Nucleus accumbens (tissue), 56 donors: ENCODE measurements at places on chromosomes 16 and 17.

GRCh38 chr17:40602445-40603443, 37.5 kb upstream of the CCR7 start:
- no peak for DNase-seq

DNA sequence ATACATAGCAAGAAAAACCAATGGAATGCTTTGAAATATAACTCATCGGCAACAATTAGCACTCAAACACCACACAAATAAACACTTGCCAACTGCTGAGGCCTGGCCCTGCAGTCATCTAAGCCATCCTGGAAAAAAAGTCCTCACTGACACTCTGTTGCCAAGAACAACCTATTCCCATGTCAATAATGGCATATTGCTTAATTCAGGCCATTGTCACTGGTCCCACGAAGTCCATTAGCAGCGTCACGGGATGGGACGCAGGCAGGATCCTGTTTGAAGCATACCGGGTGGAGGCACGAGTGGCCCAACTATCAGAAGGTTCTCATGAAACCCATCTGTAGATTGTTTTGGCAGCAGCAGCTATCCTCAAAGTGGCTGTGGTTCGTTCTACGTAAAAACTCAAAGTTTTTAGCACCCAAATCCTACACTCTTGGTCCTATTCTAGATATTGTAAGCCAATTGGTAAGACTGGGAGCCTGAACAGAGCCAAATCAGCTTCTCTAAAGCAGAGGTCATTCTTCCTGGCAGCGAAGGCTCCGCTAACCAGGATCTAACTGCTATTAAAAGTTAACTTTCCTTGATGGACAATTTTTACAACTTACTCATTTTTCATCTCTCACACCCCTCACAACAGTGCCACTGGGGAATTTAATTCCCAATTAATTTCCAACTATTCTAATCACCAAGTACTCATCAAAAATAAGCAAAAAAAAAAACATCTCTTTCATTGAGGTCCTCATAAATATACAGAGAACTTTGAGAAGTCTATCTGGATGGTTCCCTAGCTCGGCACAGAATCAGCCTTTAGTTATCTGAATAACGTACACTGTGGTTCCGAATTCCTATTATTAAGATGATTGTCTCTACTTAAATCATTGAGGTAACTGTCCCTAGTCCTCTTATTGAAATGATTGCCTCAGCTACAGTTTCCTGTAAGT, 91.5 kb downstream of the ZFHX3 start:
- DNase-seq = no peak

DNA sequence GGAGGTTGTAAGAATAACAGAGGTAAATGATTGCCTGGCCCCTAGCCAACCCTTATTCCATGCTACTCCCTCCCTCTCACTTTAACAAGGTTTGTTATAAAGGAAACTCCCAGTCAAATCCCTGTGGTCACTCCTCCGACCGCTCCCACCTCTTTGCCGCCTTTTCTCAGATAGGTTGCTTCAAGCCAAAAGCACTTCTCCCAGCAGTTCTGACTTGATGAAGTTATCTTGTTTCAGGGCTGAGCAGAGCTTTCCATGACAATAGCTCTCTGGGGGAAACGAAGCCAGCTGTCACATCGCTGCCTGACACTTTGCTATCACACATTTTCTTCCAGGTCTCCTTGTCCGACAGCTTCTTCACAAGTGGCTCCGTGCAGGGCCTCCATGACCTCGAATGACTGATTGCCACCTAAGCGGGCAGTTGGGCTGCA, 278.6 kb downstream of the HAPSTR1 start:
- DNase-seq = no peak

DNA sequence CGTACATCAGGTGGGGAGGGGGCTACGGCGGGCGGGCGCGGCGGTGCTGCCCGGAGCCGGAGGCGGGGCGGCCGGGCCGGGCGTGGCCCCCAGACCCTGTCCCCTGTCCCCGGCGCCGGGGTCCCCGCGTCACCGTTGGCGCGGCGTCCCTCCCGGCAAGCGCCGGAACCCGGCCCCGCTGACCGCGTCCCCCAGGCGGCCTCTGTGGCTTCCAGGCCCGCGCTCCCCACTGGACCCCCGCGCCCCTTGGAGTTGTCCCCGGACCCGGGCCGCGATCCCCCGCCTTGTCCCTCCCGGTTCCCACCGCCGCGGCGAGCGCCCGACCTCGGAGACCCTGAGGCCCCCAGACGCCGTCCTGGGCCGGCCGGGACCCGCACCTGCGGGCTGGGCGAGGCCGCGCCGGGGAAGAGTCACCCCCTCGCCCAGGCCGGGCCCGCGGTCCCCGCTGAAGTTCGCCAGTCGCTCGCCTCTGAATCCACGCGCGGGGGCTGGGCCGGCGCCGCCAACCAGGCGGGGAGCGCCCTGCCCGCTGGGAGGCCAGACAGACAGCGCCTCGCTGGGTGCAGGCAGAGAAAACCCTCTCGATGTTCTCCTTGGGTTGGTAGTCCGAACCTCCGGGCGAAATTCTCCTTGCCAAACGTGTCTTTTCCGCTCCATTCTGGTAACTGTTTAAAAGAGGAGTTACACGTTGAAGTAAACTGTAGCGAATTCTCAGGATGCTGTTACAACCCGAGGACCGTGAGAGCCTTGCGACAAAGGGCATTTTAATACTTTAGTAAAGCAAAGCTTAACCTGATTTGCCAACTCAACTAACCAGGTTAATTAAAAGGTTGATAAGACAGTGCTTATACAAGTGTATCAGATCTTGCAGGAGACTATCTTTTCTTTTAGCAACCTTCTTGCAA, 761 bp downstream of the GAN start:
- peak; percentile 11 for DNase-seq

DNA sequence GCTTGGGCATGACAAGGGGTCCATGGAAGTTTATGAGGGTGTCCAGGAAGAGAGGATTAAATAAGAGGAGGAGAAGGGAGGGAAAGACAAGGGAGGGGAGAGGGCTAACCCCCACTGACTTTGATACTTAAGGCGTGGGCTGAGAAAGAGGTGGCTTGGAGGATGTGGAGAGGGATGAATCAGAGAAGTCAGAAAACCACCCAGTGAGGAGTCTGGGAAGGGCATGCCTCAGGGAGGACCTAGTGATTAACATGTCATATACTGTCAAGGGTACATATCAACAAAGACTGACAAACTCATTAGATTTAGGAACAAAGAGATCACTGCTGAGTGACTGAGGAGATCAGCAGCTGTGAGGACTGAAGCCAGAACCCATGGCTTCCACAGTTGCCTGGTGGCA, 145.4 kb downstream of the IRX5 start:
- no peak for DNase-seq

- no peak for DNase-seq
These were observed 30.4 kb upstream of the CRISPLD2 start for GRCh38 chr16:84789431-84789830.

GRCh38 chr16:68283346-68283745, 19.0 kb downstream of the SLC7A6 start:
- no peak for DNase-seq
